ENCODE measurements at places on chromosomes 2 and 18.

- no peak for DNase-seq
Measured at GRCh38 chr18:2049986-2050385, 521.3 kb downstream of the METTL4 start.

DNA sequence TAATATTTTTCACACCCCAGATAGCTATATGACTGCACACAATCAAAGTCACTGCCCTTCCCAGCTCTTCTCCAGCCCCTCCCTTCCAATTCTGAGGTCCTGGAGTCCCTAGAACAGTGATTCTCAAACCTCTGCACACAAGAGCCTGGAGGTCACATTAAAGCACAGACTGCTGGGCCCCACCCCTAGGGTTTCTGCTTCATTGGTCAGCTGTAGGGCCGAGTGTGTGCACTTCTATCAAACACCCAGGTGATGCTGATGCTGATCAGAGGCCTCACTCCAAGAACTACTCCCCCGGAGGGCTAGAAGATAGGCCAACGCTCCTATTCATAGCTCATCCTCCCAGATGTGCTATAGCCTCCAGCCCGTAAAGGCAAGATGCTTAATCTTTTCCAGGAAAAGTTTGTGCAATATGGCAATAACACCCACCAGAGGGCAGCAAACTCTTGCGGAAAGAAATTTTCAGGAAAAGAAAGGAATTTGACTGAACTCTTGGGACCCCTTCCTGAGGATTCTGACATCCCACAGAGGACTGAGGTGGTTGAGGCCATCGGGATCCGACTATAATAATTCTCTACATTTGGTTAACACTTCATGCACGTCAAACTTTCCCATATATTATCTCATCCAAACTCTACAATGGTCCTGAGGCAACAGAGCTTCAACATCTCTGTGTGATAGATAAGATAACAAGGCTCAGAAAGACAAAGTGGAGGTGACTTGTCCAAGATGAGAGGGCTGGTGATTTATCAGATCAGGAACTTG lies 194.2 kb upstream of the PKDCC start:
- no peak for DNase-seq

GRCh38 chr2:235594041-235594440 lies 100.2 kb downstream of the AGAP1 start:
- no peak for DNase-seq

DNA sequence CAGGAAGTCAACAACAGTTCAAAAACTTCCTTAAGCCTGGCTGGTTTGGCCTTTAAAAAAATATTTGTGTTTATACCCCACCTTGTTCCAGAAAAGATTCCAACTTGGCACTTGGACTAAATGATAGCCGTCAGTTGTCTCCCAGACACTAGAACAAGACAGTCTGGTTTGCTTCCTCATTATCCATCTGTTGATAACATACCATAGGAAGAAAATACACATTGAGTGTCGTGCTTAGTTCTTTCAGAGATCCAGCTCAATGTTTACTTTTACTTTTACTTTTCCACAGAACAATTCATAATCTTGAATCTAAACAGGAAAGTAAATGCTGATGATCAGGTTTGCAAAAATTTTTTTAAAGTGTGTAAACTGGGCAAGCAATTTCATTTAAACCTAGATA lies 2.4 kb upstream of the VPS54 start:
- no peak for DNase-seq

- no peak for DNase-seq
Measured at GRCh38 chr2:181411105-181411849, 45.9 kb upstream of the ITGA4 start.
